COLO829 (cell line): ENCODE measurements at places on chromosomes 3 and 15.
A peak's percentile ranks its signal among the peaks of the same experiment; 100 is the strongest.

DNA sequence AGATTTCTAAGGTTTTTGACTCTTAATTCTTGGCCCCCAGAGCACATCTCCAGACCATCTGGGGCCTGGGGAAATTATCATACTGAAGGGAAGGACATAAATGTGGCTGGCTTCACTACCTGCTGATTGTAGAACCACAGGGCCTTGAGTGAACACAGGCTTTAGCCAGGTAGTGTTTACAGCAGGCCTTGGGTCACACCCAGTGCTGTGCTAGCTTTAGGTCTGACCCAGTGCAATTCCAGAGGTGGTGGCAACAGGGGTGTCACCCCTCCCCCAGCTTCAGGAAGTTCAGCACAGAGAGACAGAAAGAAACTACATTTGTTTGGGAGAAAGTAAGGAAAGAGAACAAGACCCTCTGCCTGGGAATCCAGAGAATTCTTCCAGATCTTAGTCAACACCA is 24.1 kb downstream of the PDCD10 start:
- no peak for DNase-seq

- DNase-seq = no peak
Measured at GRCh38 chr15:89576417-89576773, 1.1 kb downstream of the TICRR start.

- no peak for DNase-seq
Measured at GRCh38 chr15:76795217-76795616, 109.9 kb downstream of the SCAPER start.

DNA sequence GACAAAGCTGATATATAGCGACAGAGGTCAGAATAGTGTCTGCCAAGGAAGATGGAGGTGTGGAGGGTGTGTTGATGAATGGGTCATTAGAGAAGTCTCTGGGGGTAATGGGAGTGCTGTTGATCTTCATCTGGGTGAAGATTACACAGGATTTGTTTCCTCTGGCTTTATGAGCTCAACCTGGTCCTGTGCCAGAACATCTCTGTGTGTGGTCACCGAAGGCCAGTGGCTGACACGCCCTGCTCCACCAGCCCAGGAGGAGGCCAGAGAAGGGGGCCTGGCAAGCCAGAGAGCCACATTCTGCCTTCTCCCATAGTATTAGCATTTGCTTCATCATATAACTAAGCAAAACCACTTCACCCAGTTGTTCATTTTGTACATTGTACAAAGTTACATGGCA is 121.1 kb downstream of the ZNF621 start:
- DNase-seq = no peak

GRCh38 chr3:177764377-177764912 is 567.2 kb upstream of the TBL1XR1 start:
- DNase-seq = no peak

DNA sequence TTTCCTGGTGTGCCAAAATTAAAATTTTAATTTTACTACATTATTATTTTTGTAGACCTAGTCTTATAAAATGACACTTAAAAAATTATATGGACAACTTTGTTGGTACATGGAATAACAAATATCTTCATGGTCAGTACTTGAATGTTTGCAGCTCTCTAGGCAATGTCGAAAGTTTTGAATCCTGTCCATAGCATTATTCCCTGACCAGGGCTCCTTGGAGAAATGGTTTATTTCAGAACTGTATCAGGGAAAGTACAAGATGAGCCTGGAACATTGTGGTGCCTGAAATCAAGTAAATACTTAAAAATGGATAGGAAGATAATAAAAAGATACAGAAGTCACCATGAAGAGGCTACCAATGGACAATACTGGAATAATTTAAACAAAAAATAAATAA is 47.6 kb downstream of the ALDH1A2 start:
- no peak for DNase-seq

GRCh38 chr3:143885780-143886427 is 37.6 kb upstream of the SLC9A9 start:
- peak; percentile 40 for DNase-seq
